ENCODE measurements at places on chromosomes 6 and 20. TPM values are rescaled to one million over a fixed set of nuclear protein-coding genes. Genes with fewer than 3 reads are reported as not detected.

GRCh38 chr20:38880952-38881735 lies 45.1 kb upstream of the FAM83D start:
- H3K36me3 ChIP-seq = peaks cover 51% of the 10 kb centered on the region
- H3K4me3 ChIP-seq = no peak overlapping the region
- peak overlapping the region; percentile 52 for H3K27ac ChIP-seq
- no peaks in the 10 kb centered on the region for H3K27me3 ChIP-seq

DNA sequence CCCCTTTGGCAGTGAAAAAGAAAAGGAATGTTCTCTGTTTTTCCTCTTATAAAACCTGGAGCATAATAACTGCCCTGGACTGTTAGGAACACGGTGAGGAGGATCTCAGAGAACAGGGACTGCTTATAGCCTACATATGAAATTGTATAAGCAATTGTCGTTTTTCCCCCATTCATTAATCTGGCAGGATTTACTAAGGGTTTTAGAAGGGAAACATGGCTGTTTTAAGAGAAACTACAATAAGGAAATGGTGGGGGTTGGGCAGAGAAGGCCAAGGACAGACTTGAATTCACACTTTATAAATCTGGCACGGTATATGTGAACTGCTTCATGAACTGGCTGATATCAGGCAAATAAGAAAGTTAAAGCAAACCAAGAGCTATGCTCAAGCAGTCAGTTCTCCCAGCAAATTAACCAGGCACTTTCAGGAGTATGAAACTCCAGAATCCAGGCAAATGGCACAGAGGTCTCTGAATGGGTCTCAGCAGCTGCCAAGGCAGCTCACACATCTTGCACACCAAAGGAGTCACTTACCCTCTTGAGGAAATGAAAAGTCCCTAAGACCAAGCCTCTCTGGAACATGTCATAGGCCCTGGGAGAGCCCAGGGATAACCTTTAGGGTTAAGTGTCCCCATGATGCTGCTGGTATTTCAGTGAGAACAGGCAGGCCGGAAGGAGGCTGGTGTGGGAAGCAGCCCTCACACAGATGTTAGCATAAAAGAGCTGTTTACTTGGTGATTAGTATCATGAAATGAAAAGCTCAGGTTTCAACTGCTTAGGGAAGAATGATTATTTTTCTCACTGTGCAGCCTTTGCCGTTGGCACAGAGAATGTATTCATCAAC lies 260.5 kb upstream of the MARCKS start:
- no peaks in the 10 kb centered on the region for H3K36me3 ChIP-seq
- no peaks in the 10 kb centered on the region for H3K27me3 ChIP-seq
- no peak overlapping the region for H3K4me3 ChIP-seq
- H3K27ac ChIP-seq = no peak overlapping the region
- no peaks in the 10 kb centered on the region for H3K4me1 ChIP-seq
- no peak for DNase-seq

GRCh38 chr6:51626391-51626790 lies 461.0 kb downstream of the PKHD1 start:
- no peak for DNase-seq
- H3K4me1 ChIP-seq = no peaks in the 10 kb centered on the region
- no peaks in the 10 kb centered on the region for H3K27me3 ChIP-seq
- no peaks in the 10 kb centered on the region for H3K36me3 ChIP-seq
- no peak overlapping the region for H3K27ac ChIP-seq

DNA sequence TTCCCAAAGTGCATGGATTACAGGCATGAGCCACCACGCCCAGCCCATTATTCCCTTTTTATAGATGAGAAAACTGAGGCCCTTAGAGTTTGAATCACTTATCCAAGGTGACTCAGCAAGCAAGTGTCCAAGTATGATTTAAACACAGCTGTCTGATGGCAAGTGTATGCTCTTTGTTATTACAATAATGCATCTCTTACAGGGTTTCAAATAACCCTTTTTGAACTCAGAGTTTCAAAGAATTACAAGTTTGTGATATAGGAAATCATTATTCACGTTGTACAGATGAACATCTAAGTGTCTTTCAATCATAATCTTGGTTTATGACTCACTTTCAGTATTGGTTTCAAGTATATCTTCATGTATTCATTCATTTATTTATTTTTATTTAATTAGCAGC lies 63.0 kb downstream of the CD83 start:
- DNase-seq = no peak
- H3K36me3 ChIP-seq = no peaks in the 10 kb centered on the region
- no peak overlapping the region for H3K4me3 ChIP-seq
- H3K27ac ChIP-seq = no peak overlapping the region

GRCh38 chr6:12749531-12750379 lies 33.2 kb downstream of the PHACTR1 start:
- H3K36me3 ChIP-seq = no peaks in the 10 kb centered on the region
- no peak overlapping the region for H3K27ac ChIP-seq
- peaks cover 21% of the 10 kb centered on the region for H3K27me3 ChIP-seq
- no peak for DNase-seq
- H3K4me3 ChIP-seq = no peak overlapping the region

DNA sequence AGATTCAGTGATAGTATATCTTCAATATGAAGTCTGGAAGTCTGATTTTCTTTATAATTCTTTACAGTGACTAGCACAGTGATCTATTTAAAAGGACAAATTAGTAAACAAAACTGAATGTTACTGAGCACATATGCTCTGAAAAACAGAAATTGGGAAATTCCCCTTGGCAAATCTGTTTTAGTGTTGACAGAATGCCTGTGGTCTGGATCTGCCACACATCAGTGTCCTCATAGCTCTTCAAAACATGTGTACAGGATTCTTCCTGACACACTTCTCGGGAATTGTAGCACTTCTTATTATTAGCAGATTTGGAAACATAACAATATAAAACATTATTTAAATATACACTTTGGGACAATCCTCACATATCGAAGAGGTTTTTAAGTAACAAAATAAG lies 354.3 kb downstream of the COL12A1 start:
- H3K36me3 ChIP-seq = no peaks in the 10 kb centered on the region
- no peak for DNase-seq
- H3K27me3 ChIP-seq = no peaks in the 10 kb centered on the region
- H3K27ac ChIP-seq = no peak overlapping the region
- no peak overlapping the region for H3K4me3 ChIP-seq
- H3K4me1 ChIP-seq = no peaks in the 10 kb centered on the region

- H3K36me3 ChIP-seq = no peaks in the 10 kb centered on the region
- DNase-seq = no peak
- H3K4me3 ChIP-seq = no peak overlapping the region
- no peaks in the 10 kb centered on the region for H3K27me3 ChIP-seq
Observed at GRCh38 chr20:63536241-63536977, 767 bp downstream of the PTK6 start.

DNA sequence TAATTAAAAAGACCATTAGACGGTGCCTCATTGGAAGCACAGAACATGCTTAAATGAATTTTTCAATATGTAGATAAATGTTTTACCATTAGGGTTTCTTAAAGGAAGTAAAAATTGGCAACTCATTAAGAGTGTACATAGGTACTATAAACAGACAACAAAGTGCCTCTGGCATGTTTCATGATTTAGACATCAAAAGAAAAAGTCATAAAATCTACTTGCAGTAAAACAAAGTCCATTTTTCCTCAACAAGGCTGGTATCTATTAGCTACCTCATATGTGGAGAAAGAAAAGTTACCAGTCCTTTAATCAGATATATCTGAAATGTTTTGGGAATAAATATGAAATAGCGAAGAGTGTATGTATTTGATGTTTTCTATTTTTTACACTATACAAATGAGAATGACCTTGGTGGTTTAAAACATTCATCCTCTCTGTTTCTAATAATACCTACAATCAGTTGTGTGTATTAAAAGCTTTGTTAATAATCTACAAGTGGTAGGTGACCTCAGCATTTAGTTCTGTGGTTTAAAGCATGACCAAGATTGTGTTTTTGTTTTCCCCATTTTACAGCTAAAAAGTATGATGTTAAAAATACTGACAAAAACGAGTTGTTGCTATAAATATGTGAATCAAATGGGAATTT lies 87.5 kb downstream of the HDGFL1 start:
- no peak overlapping the region for H3K4me3 ChIP-seq
- H3K36me3 ChIP-seq = no peaks in the 10 kb centered on the region
- H3K27ac ChIP-seq = no peak overlapping the region
- DNase-seq = no peak
- no peaks in the 10 kb centered on the region for H3K27me3 ChIP-seq
- H3K4me1 ChIP-seq = no peaks in the 10 kb centered on the region

GRCh38 chr6:165573671-165574070 lies 89.4 kb downstream of the PDE10A start:
- no peak overlapping the region for H3K4me3 ChIP-seq
- H3K36me3 ChIP-seq = no peaks in the 10 kb centered on the region
- H3K27ac ChIP-seq = no peak overlapping the region
- peaks cover 3% of the 10 kb centered on the region for H3K4me1 ChIP-seq
- no peaks in the 10 kb centered on the region for H3K27me3 ChIP-seq

DNA sequence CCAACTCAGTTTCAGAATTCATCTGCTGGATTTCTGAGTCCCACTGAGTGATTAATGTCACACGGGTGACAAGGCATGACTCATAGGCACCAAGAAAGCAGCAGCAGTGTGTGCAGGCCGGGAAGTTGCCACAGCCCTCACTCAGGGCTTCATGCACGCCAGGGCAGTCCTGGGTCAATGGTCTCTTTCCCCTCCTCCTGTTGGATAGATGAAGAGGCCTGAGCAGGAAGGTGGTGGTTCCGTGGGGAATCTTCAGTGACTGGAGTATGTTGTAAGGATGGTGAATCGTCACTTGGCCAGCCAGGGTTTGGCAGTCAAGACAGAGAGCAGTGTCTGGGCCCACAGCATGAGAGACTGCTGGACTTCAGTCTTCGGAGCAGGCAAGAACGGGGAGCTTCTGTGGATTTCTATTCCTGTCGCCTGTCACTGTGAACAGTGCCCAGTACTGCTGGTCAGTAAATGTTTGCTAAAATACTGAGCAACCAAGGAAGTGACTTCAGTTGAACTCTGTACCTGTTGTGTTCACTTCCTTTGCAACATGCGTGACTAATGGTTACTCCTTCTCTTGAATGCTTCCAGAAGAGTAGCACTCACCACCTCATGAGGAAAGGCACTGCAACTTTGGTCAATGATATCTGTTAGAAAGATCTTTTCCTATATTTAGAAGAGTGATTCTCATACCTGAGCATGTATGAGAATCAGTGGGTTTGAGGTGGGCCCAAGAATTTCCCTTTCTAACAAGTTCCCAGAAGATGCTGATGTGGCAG lies 62.0 kb upstream of the CD93 start:
- H3K4me1 ChIP-seq = peaks cover 64% of the 10 kb centered on the region
- peak overlapping the region; percentile 38 for H3K4me3 ChIP-seq
- peaks cover 5% of the 10 kb centered on the region for H3K27me3 ChIP-seq
- no peaks in the 10 kb centered on the region for H3K36me3 ChIP-seq
- DNase-seq = peak; percentile 20

DNA sequence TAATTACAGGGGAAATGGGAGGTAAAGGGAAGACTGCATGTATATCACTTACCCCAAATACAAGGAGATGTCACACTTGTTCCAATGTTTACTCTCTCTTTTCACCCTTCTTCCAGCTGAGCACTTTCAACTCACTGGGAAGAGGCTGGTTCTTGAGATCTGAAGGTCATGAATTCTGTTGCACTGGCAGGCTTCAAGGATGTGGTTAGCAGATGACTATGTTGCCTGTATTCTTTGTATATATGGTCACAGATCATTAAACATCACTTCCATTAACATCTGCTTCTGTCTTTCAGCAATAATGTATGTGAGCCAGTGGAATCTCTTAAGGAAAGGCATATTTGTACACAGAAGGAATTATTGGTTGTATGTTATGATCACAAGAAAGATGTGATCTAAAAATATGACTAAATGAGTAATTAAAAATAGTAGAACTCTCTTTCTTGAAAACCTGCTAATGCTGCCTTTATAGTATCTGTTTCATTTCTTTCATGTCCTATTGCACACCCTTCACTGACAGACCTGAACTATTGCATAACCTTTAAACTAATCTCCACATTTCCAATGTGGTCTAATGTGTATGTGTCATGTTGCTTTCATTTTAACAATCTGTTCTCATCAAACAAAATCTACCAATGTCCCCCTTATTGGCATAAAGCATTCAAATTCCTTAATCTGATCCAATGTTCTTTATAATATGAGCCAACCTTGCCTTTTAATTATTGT lies 131.4 kb upstream of the EPHA7 start:
- no peaks in the 10 kb centered on the region for H3K36me3 ChIP-seq
- H3K27me3 ChIP-seq = no peaks in the 10 kb centered on the region
- no peak for DNase-seq
- no peak overlapping the region for H3K4me3 ChIP-seq

- no peak overlapping the region for H3K4me3 ChIP-seq
- no peak overlapping the region for H3K27ac ChIP-seq
- peaks cover 7% of the 10 kb centered on the region for H3K27me3 ChIP-seq
Observed at GRCh38 chr6:13508711-13509705, 21.6 kb upstream of the GFOD1 start.

DNA sequence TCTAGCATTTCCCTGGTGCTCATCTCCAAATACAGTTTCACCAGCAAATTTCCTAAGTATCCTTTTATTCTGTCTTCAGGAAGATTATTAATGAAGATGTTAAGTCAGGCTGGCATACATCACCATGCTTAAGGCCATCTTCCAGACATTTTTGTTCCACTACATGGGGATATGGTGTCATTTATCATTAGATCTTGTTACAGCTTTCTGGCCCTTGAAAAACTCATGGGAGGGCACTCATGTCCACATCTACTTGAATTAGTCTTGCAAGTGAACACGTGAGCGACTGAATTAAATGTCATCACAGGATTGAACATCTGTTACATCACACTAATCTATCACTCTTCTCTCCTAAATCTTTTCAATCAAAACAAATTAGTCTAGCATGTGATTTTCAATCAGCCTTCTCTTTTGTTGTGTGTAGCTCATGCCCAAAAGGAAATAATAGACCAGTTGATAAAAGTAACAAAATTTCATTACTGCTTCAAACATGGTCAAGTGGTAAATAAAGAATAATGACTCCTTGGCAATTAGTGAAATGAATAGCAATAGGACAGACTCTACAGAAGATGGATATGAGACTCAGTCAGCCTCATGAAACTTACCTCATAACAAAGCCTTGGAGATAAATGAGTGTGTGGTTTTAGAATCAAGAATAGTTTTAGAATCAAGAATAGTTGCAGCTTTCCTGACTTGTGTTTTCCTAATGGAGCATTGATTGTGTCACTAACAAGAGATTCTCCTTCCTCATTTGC lies 80.5 kb downstream of the MTFR2 start:
- H3K4me3 ChIP-seq = no peak overlapping the region
- no peak for DNase-seq
- H3K4me1 ChIP-seq = peaks cover 11% of the 10 kb centered on the region
- no peak overlapping the region for H3K27ac ChIP-seq

- H3K36me3 ChIP-seq = no peaks in the 10 kb centered on the region
- H3K4me1 ChIP-seq = no peaks in the 10 kb centered on the region
- no peak overlapping the region for H3K27ac ChIP-seq
- peaks cover 9% of the 10 kb centered on the region for H3K27me3 ChIP-seq
- H3K4me3 ChIP-seq = no peak overlapping the region
Observed at GRCh38 chr6:6085928-6086668, 79.4 kb upstream of the NRN1 start.

GRCh38 chr6:90197854-90198496 lies 98.7 kb downstream of the BACH2 start:
- no peak overlapping the region for H3K4me3 ChIP-seq
- no peak for DNase-seq
- H3K27ac ChIP-seq = no peak overlapping the region
- peaks cover 77% of the 10 kb centered on the region for H3K36me3 ChIP-seq
- no peaks in the 10 kb centered on the region for H3K27me3 ChIP-seq

Gene FAM217A
- total RNA-seq = not detected

Gene MAK
- total RNA-seq = 0.41 TPM

Gene HLA-DQA1
- total RNA-seq = 6.3 TPM

Gene CLPSL1
- total RNA-seq = not detected

Gene OR2B6
- total RNA-seq = not detected

Gene EYS
- not detected for total RNA-seq

Gene C20orf202
- not detected for total RNA-seq

Gene MOCS1
- total RNA-seq = 1.6 TPM

Data from activated T-helper 2 cell treated with anti-CD3 and anti-CD28 coated beads, Interferon-gamma antibody, Interleukin-2, Interleukin-4, amounts not matched to agents 10 μg/mL and 5 μg/mL and 100 μg/mL, durations not matched to agents 14 hours and 24 hours and 36 hours (primary cell).